ENCODE measurements at places on chromosomes 4 and X.

DNA sequence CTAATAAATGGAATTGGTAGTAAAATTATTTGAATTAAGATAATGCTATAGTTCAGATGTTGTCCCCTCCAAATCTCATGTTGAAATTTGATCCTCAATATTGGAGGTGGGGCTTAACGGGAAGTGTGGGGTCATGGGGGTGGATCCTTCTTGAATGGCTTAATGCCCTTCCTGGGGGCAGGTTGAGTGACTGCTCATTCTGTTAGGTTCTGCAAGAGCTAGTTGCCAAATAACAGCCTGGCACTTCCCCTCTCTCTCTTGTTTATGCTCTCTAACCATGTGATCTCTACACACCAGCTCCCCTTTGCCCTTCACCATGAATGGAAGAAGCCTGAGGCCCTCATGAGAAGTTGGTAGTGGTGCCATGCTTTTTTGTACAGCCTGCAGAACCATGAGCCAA is 724.8 kb upstream of the FTHL17 start:
- DNase-seq, result no peak

GRCh38 chr4:182969651-182970279 is 52.6 kb upstream of the DCTD start:
- no peak for DNase-seq

GRCh38 chr4:46432923-46433322 is 43.0 kb upstream of the GABRA2 start:
- DNase-seq, result no peak

- no peak for DNase-seq
Observed at GRCh38 chr4:164701665-164702064, 52.3 kb upstream of the SMIM31 start.

DNA sequence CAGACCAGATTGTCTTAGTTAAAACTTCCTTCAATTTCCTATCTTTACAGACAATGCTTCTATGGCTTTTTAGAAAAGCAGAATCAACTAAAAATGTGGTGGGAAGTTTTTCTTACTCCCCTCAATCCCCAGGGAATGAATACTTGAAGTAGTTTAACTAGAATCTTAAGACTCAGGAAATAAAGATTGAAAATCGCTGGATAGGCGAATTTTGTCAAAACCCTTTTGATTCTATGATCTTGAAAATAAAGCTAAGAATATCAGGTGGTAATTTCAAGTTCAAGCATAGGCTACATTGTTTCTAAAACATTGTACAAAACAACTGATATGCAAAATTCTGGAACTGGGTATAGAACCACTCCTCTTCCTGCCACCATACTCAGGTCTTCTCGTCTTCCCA is 276.5 kb upstream of the GK2 start:
- no peak for DNase-seq

Measured in NCI-H748 treated with DMSO at 0.1 percent for 48 hours (cell line).